Stimulated activated CD4-positive, alpha-beta T cell treated with anti-CD3 and anti-CD28 coated beads, Interleukin-15, amount 100 ng/mL, for 24 hours (primary cell): ENCODE measurements at places on chromosomes 1 and 21.

GRCh38 chr21:35326677-35327076 is 277.6 kb upstream of the RUNX1 start:
- no peak for DNase-seq

DNA sequence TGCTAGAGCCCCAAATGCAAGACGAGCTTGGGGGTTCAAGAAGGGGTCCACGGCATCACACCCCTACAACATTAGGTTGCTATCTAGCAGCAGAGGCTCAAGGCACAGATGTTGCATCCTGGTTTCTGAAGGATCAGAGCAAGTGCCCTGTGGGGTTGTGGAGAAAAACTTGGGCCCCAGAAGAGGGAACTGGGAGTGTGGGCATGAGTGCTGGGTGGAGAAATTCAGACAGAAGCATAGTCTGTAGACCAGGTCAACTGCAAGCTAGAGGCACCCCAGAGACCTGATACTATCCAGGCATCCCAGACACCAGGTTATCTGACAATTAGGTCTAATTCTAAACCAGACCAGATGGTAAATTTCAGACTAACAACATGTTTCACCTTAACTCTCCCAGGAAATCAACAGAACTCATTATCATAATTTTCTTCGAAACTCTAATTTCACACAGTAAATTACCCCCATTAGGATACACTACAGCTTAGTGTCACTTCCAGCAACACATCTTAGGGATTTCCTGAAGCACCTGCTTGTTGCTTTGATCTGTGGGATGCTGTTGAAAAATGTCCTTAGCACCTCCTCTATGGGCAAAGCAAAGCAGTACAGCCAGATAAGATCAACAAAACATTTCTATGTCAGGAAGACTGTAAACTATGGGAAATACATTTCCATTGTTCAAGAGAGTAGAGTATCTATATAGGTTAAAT is 179.3 kb downstream of the VAV3 start:
- DNase-seq, result no peak

GRCh38 chr1:232421143-232421796 is 208.7 kb downstream of the SIPA1L2 start:
- no peak for DNase-seq

GRCh38 chr1:41632781-41633575 is 148.5 kb upstream of the EDN2 start:
- DNase-seq, result no peak

DNA sequence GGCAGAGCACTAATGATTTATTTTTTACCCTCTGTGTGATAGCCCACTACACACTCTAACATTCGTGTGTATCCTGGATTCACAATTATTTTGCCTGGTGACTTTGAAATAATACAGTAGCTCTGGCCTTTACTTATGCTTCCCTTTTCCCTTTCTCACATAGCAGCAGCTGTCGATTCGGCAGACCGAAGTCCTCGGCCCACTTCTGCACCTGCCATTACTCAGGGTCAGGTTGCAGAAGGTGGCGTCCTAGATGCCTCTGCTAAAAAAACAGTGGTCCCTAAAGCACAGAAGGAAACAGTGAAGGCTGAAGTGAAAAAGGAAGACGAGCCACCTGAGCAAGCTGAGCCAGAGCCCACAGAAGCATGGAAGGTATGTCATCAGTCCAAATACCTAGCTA is 70.8 kb downstream of the TMEM200B start:
- no peak for DNase-seq

DNA sequence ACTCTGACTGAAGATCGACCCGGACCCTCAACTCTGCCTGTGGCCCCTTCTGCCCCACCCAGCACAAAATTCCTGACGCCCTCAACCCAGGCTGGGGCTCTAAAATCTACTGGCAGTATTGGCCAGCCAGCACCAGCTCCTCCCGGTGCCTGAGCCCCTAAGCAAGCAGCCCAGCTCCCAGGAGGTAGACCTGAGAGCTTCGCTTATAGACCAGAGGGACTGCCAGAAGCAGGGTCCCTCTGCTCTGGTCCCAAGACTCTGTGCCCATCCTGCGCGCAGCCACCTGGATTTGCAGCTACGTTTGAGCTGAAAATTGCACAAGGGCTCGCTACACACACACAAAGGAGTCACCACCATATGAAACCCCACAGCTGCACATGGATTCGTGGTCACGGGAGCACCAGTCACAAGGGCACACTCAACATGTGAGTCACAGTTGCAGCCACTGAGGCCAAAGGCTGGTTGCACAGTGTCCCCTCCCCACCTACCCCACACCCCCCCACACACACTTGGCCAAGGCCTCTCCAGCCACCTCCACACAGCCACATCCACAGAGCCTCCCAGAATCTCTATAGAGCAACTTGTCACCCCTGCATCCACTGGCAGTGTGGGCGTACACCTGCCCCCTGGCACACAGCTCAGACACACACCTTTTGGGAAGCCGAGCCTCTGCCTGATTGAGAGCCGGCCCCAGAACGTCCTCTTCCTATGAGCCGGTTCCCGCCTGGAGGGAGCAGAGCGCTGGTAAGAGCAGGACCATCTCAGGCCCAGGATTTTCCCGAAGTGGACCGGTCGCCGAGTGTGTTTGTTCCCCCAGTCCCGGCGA is 1.1 kb upstream of the DMBX1 start:
- DNase-seq, result peak; percentile 27

DNA sequence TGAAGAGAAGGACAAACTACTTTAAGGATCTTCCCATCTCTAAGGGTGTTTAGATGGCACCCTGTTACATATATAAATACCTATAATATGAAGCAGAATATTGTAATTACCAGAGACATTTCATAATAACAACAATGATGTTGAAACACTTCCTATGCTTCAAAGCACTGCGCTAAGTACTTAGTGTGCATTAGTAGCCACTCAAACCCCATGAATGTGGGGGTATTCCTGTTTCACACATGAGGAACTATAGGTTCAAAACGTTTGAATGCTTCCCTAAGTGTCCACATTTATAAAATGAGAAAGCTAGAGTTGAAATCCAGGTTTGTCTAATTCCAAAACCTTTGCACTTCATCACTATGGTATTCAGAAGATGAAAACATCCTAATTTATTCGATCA is 18.5 kb upstream of the OR10J5 start:
- DNase-seq, result no peak

DNA sequence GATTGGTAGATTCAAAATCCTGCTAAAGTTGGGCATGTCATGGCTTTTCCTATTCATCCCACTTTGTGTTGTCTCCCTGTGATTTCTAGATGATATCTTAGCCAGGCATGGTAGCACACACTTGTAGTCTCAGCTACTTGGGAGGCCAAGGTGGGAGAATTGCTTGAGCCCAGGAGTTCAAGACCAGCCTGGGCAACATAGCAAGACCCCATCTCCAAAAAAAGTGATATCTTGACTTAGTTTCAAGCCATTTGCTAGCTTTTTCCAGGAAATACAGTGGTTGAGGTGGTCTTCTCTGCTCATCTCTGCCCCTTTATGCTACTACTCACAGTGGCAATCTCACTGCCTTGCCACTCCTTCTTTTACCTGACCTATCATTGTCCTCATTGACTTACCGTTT is 12.3 kb upstream of the HAX1 start:
- no peak for DNase-seq

DNA sequence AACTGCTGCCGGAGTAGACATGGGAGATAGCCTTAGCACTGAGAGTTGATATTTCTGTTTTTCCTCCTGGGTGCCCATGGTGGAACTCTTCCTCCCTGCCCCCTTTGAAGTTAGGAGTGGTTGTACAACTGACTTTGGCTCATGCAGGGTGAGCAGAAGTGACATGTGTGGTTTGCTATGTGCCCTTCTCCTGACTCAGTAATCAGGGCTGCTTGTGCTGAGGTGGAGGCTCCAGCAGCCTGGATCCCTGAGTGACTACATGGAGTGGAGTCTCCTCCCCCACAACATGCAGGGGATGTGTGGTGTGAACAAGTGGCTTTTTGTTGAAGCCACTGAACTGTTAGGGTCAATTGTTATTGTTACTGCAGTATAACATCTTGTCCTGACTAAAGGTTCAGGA is 261.6 kb downstream of the CAMTA1 start:
- DNase-seq, result no peak
